ENCODE measurements at places on chromosomes 1 and 21. TPM values are rescaled to one million over a fixed set of nuclear protein-coding genes. Genes with fewer than 3 reads are reported as not detected.

The TCP10L gene
- 0.65 TPM for total RNA-seq

DNA sequence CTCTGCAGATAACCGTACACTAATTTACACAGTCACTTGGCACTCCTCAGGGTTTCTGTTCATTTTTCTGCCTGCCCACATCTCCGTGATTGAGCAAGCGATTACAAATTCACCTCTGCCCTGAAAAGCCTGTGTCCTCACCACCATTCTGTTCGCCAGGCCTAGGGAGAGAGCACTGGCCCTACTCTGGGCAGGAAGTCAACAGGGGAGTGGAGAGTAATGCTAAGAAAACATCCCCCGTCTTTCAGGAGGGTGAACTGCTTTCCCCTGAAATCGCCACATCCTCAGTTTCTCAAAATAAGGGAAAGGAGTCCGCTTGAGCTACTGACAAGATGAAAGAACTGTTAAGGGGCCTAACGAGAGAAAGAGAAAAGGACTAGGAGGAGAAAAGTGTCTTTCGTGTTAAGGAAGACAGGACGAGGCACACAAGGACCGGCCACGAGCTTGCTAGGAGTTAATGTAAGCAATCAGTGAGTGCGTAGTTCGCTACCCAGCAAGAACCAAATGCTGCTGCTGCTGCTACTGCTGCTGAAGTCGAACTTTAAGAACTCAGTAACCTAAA lies 632 bp downstream of the PEX19 start:
- peak; percentile 39 for DNase-seq

GRCh38 chr21:34020005-34020847 lies 53.2 kb upstream of the MRPS6 start:
- DNase-seq = no peak

- DNase-seq = no peak
Measured at GRCh38 chr1:161013131-161013487, 7.8 kb downstream of the F11R start.

DNA sequence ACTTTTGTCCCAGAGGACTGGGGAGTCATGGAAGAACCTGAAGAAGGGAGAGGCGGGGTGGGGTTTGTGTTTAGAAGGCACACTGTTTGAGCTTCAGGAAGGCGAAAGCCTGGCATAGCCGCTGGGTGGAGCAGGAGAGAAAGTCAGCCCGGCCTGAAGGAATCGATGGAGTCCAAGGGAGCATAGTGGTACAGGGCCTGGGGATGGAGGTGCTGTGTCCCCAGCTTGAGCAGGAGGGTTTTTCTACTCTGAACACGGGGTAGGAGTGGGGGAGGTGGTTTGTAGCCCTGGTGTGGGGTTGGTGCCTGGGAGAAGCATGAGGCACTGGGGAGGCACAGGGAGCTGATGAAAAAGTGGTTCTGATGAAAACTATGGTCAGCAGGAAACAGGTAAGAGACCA lies 4.7 kb upstream of the CCDC24 start:
- no peak for DNase-seq

- no peak for DNase-seq
Measured at GRCh38 chr1:5834477-5835178, 157.6 kb downstream of the NPHP4 start.

DNA sequence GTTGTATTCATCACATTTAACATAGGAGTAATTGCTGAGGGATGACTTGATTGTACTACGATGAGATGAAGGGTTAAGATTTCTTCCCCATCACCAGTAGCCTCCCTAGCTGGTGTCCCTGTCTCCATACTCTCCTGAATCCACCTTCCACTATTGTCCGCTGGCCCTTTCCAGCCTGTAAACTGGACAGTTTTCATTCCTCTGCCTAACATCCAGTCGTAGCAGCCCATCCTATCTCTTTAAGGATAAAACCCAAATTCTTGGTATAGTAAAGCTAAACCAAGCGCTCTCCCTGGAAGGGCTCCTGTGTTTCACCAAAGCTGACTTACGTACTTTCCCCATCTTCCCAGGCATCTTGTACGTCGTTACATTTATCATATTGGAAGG lies 670 bp downstream of the COX20 start:
- DNase-seq = no peak

The AK2 gene
- 328 TPM for total RNA-seq

The PEAR1 gene
- total RNA-seq = not detected

DNA sequence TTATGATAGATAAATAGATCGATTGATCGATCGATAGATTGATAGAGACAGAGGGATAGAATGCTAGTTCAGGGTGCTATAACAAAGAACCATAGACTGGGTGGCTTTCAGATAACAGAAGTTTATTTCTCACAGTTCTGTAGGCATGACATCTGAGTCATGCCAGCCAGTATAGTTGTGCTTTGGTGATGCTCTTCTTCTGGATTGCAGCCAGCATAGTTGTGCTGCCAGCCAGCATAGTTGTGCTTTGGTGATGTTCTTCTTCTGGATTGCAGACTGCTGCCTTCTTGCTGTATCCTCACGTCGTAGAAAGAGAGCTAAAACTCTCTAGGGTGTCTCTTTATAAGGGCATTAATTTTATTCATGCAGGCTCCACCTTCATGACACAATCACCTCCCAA lies 860.8 kb downstream of the BRINP3 start:
- DNase-seq = no peak

DNA sequence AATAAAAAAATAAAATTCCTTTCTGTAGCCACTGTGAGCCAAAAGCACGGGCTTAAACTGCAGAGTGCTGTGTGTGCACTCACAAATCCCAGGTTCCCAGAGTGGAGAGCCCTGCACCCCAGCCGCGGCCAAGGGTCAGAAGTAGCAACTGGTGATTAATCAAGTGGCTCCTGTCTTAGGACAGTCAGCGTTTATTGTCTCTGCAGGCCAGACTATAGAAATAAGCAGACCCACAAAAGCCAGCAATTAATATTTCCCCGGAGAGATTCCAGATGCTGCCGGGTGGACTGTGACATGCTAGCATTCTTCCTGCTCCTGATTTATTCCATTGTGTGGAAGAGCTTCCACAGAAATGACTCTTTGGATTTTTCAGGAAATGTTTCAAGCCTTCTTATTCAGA lies 412.2 kb downstream of the KIF26B start:
- DNase-seq = no peak

DNA sequence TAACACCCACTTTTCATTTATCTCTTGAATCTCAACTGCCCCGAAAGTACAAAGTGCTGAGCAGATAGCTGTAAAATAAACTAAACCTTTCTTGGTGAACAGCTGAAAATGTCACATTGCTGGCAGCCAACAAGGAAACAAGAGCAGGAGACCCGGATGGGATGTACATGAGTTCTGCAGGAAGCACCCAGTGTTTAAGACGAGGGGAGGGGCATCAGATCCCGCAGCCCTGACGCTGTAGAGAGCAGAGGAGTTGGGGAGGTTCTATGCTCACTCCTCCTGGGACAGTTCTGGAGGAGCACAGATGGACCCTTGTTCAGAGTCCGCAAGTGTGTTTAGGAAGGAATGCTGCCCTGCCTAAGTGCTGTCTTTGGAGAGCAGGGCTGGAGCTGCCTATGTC lies 32.0 kb upstream of the EPHA8 start:
- DNase-seq = no peak

DNA sequence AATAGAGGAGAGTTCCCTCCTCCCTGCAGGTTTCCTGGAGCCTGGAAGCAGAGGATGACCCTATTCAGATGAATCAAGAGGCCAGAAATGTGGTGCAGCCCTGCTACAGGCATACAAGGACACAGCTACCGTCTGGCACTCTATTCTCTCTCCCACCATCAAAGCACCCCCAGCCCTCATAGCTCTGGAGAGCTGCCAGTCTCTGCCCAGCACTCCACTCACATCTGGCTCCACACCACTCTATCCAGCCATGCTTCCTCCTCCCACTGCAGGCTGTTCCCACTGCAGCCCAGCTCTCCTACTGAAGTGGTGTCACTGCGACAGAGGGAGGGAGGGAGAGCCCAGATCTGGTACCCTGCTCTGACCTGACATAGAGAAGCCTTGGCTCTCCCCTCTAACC lies 18.4 kb downstream of the SYT2 start:
- no peak for DNase-seq

The IGSF21 gene
- not detected for total RNA-seq

GRCh38 chr1:233480198-233480597 lies 133.7 kb upstream of the KCNK1 start:
- peak; percentile 12 for DNase-seq

The LRRC52 gene
- total RNA-seq = not detected

The NCDN gene
- total RNA-seq = 21.7 TPM

DNA sequence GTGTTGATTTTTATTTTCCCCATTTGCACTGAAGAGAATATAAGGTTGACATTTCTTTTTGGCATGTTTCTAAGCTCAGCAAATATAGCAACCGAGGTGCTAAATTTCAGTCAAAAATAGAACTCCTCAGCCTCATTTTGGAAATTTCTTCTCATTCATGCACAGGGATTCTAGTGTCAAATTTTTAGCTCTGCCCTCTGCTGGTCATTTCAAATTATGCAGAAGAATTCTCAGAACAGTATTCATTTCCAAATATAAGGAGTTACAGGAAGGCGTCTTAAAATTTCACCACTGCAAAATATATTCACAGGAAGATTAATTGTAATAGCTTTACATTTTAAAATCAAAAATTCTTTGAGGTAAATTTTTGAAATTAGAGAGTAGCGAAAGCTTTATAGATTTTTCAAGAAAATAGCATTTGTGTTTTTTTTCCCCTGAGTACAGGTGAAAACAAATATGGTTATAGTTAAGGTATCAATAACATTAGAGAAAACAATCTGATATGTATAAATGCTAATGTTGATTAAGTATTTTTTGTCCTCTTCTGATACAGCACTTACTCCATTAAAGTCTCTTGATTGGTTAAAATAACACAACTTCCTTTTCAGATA lies 57.9 kb downstream of the FMN2 start:
- no peak for DNase-seq

The ZMYM1 gene
- total RNA-seq = 3.9 TPM

The UQCRHL gene
- total RNA-seq = 2.5 TPM

- DNase-seq = no peak
Measured at GRCh38 chr1:214633686-214634085, 30.7 kb downstream of the CENPF start.

DNA sequence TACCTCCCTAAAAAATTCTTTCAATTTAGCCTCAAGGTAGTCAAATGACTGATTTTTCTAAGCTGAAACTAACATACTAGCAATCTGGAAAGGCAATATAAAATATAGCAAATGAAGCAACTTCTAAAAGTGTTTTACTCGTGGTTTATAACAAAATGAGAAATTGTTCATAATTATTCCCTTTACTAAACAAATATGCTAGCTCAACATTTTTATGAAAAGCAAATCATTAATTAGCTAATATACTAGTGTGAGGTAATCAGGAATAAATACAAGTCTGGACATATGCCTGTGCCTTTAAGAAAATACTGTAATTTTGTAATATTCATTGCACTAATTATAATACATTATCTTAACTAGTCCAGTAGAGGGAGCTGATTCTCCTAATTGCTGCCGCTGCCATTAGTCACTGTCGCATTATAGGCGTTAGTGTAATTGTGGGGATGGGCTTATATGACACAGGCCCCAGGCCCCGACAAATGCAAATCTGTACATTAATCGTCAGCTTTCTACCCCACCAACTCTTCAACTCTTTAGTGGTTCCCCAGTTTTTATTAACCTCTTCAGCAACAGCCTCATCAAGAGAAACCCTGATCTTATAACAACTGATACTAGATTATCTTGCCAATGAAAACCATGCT lies 160.9 kb downstream of the GABPA start:
- DNase-seq = peak; percentile 17

The LCE3E gene
- not detected for total RNA-seq

The GFI1 gene
- 55.3 TPM for total RNA-seq

GRCh38 chr1:214426426-214426812 lies 125.0 kb downstream of the PTPN14 start:
- no peak for DNase-seq

- no peak for DNase-seq
Measured at GRCh38 chr1:217718873-217719272, 87.7 kb downstream of the SPATA17 start.

DNA sequence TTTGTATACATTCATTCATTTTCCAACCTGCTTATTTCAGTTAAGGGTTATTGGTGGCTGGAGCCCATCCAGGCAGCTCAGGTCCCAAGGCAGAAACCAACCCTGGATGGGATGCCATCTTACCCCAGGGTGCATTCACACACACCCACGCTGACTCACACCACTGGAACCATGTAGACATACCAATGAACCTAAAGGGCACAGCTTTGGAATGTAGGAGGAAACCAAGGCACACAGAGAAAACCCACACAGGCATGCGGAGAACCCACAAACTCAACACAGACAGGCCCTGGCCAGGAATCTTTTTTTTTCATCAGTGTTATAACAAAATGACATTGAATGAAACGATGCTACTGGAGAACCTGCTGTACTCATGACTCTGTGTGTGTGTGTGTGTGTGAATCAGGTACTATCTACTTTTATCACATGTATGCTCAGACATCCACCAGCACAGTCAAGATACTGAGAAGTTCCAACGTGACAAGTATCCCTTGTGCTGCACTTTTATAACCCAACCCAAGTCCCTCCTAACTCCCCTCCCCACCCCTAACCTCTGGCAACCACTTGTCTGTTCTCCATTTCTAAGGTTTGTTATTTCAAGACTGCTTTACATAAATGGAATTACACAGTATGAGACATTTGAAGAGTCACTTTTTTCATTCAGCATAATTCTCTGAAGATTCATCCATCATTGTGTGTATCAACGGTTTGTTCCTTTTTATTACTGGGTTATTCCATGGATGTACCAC lies 286.8 kb upstream of the PLD5 start:
- DNase-seq = no peak

DNA sequence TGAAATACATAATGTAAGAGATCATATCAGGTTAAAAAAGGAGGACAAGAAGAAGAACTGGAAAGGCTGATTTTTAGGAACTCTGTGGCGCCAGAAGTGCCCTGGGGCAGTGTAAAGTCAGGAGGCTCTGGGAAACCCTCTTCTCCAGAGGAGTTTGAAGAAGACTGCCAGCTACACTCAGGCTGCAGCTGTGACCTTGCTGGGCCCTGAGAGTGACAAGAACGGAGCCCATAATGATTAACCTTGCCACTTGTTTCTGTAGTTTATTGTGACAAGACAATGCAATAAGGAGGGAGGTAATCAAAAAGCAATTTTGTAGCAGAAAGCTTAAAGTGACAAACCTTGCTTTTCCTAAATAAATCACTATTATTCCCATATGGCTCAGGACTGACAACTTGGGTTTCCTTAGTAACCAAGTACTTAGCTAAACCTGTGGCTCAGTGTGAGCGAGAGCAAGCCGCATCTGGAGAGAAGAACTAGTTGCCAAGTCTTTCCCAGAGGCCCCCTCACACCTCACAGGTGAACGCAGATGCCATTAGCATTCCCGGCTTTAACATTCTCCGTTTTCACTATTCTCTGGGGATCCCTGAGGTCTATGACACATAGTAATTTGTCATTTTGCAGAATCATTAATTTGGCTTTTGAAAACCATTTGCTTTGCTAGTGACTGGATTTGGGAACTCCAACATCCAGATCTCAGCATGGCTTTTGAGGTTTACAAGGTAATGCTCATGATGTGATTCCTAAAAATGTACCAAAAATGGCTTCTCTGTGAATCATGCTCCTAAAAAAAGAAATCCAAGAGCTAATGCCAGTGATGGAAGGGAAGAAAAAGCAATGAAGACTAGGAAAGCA lies 115.9 kb downstream of the OMA1 start:
- DNase-seq = no peak

Data from activated CD4-positive, alpha-beta memory T cell treated with anti-CD3 and anti-CD28 coated beads for 36 hours (primary cell).